ENCODE measurements at places on chromosomes 5 and 9. TPM values are rescaled to one million over a fixed set of nuclear protein-coding genes. Genes with fewer than 3 reads are reported as not detected.
A peak's percentile ranks its signal among the peaks of the same experiment; 100 is the strongest.

Gene TJP2
- total RNA-seq = 155 TPM

Gene SHC3
- 4.2 TPM for total RNA-seq

DNA sequence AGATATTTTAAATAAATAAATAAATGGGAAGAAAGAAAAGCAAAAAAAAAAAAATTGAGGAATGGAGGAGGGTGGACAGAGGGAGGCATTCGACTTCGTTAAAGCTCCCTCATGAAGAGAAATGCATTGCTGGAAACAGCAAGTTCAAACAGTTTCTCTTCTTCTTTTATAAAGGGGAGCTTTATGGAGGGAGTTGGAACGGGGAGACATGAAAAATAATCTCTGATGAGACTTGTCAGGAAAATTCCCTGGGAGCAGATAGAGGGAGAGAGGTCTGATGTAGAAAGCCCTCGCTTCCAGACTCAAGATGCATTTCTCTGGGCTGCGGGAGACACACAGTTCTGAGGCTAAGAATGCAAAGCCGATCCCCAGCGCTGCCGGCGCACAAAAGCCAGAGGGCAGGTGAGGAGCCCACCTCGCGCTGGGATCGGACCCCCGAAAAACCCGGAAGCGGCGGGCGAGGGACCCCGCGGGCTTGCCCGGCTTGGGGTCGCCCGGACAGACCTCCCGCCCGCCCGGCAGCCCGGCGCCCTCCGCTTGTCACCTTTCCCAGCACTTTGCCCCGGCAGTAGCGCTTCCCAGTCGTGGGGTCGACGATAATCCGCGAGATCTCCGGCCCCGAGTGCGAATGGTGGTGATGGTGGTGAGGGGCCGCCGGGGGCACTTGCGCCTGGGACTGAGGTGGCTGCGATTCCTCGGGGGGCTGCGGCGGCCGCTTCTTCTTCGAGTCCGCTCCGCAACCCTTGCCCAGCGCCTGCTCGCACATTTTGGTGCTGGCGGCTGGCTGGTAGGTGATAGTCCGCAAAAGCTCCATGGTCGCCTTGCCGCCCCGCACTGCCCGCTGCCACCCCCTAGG is 512 bp downstream of the PLK2 start:
- no peak overlapping the region for H3K27ac ChIP-seq
- peak; percentile 42 for DNase-seq
- peak overlapping the region; percentile 85 for H3K4me3 ChIP-seq
- H3K4me1 ChIP-seq = peaks cover 34% of the 10 kb centered on the region

DNA sequence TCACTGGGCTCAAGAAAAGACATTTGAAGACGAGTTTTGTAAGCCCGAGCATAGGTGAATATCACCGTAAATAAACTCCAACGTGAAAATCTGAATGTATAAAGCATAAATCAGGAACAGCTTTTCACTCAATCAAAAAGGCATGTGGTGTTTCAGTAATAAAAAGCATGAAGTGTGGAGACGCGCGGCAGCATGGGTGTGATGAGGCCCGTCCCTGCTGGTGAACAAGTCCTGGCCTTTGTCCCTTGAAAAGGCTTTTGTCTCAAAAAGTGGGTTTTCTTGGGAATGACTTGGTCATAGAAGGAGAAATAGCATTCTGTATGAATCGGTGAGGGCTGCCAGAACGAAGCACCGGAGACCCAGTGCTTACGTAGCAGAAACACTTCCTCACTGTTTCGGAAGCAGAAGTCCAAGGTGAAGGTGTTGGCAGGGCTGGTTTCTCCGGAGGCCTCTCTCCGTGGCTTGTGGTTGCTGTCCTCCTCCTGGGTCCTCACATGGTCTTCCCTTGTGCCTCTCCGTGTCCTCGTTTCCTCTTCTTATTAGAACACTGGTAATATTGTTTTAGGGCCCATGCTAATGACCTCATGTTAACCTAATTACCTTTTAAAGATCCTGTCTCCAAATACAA is 24.9 kb downstream of the ROPN1L start:
- H3K4me3 ChIP-seq = no peak overlapping the region
- H3K27me3 ChIP-seq = no peaks in the 10 kb centered on the region
- no peaks in the 10 kb centered on the region for H3K36me3 ChIP-seq
- no peak for DNase-seq

Gene POU5F2
- total RNA-seq = 0.23 TPM

Gene TBC1D13
- 21.6 TPM for total RNA-seq

GRCh38 chr5:91206734-91207133 is 176.4 kb downstream of the ARRDC3 start:
- H3K27me3 ChIP-seq = no peaks in the 10 kb centered on the region
- no peak overlapping the region for H3K4me3 ChIP-seq
- H3K36me3 ChIP-seq = no peaks in the 10 kb centered on the region
- DNase-seq = no peak

GRCh38 chr5:8869932-8870331 is 675.9 kb downstream of the SEMA5A start:
- H3K27ac ChIP-seq = no peak overlapping the region
- no peak for DNase-seq
- H3K27me3 ChIP-seq = no peaks in the 10 kb centered on the region
- no peak overlapping the region for H3K4me3 ChIP-seq

- H3K27me3 ChIP-seq = no peaks in the 10 kb centered on the region
- H3K4me3 ChIP-seq = no peak overlapping the region
- H3K4me1 ChIP-seq = peaks cover 6% of the 10 kb centered on the region
- no peak overlapping the region for H3K27ac ChIP-seq
- no peak for DNase-seq
- H3K36me3 ChIP-seq = no peaks in the 10 kb centered on the region
Measured at GRCh38 chr5:145118127-145118526, 717.0 kb downstream of the PRELID2 start.

Gene SH3RF2
- total RNA-seq = 1.6 TPM

DNA sequence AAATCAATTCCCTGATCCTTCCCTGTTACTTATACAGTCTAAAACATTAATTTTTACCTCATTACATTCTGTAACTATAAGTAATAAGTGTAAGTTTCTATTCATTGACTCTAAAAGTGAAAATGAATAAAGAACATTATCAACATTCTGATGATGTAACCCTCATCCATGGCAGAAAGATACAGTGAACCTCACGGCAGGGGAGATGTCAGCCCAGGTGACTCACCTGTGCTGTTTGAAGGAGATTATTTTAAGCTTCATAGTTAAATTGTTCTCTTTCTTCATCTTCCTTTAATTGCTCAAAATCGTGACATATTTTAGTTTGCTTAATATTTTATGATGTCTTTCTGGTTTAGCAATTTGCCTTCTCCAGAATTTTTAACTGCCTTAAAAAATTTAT is 268.1 kb downstream of the FSTL4 start:
- peaks cover 14% of the 10 kb centered on the region for H3K27me3 ChIP-seq
- no peak overlapping the region for H3K4me3 ChIP-seq
- H3K4me1 ChIP-seq = peaks cover 61% of the 10 kb centered on the region
- no peaks in the 10 kb centered on the region for H3K36me3 ChIP-seq
- no peak for DNase-seq
- H3K27ac ChIP-seq = no peak overlapping the region

Gene C6
- 0.13 TPM for total RNA-seq

- DNase-seq = no peak
- H3K27me3 ChIP-seq = no peaks in the 10 kb centered on the region
- no peak overlapping the region for H3K27ac ChIP-seq
- no peak overlapping the region for H3K4me3 ChIP-seq
- H3K36me3 ChIP-seq = no peaks in the 10 kb centered on the region
Measured at GRCh38 chr5:60177596-60177995, 284.1 kb upstream of the PDE4D start.

DNA sequence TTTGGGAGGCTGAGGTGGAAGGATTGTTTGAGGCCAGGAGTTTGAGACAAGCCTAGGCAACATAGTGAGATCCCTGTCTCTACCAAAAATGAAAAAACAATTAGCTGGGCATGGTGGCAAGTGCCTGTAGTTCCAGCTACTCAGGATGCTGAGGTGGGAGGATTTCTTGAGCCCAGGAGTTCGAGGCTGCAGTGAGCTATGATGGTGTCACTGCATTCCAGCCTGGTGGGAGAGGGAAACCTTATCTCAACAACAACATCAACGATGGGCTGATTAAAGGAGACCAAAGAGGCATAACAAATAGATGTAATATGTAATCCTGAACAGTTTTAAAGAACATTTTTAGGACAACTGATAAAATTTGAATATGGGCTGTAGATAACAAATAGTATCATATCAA is 34.2 kb upstream of the PANK3 start:
- H3K4me1 ChIP-seq = no peaks in the 10 kb centered on the region
- no peak for DNase-seq
- peaks cover 4% of the 10 kb centered on the region for H3K27me3 ChIP-seq
- H3K4me3 ChIP-seq = no peak overlapping the region
- H3K27ac ChIP-seq = no peak overlapping the region

DNA sequence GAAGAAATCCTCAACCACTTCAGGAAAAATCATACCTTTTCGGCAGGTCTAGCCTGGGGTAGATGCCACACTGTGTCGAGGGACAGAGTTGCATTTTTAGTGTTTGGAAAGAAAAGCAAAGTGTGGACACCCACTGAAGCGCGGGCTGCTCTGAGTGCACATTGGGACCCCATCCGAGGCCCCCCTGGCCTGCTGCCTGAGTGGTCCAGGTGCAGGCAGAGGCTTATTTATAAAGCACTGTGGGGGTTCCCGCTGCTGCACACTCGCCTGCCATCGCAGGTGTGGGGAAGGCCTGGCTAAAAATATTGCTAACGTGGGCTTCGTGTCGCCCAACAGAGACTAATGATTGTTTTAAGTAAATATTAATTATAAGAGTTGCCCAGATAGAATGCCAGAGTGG is 119.4 kb downstream of the CRB2 start:
- H3K27ac ChIP-seq = no peak overlapping the region
- H3K36me3 ChIP-seq = no peaks in the 10 kb centered on the region
- no peaks in the 10 kb centered on the region for H3K27me3 ChIP-seq
